Choroid plexus epithelial cell (primary cell): ENCODE measurements at places on chromosomes 12 and 14.

- no peak for DNase-seq
Measured at GRCh38 chr12:61985830-61986229, 274.4 kb upstream of the USP15 start.

DNA sequence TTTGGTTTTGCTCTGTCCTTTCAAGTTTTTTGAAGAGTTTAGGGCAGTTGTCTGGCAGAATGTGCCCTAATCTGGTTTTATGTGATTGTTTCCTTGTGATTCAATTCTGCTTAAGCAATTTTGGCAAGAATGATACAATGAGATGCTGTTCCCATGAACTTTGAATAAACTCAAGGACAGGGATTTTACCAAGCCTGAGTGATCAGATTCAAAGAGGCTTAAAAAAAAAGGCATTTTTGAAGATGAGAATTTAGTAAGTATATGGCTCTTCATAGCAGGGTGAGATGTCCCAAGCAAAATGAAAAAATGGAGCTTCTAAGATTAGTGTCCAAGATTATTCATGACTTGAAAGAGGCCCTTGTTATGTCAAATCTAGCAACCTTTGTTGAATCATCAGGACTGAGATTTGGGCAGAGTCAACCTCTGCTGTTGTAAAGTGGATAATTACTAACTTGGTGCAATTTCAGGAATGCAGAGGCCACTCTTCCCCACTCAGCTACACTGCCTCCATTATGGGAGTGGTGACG, 180.6 kb upstream of the NUDT4 start:
- DNase-seq, result peak; percentile 63

GRCh38 chr12:129911428-129912049, 7.7 kb upstream of the TMEM132D start:
- DNase-seq, result peak; percentile 75

- peak; percentile 70 for DNase-seq
Measured at GRCh38 chr14:74488786-74489397, 4.2 kb downstream of the NPC2 start.

GRCh38 chr12:129532082-129532481, 371.7 kb downstream of the TMEM132D start:
- no peak for DNase-seq

- no peak for DNase-seq
Measured at GRCh38 chr12:125567581-125567980, 502.3 kb downstream of the AACS start.

DNA sequence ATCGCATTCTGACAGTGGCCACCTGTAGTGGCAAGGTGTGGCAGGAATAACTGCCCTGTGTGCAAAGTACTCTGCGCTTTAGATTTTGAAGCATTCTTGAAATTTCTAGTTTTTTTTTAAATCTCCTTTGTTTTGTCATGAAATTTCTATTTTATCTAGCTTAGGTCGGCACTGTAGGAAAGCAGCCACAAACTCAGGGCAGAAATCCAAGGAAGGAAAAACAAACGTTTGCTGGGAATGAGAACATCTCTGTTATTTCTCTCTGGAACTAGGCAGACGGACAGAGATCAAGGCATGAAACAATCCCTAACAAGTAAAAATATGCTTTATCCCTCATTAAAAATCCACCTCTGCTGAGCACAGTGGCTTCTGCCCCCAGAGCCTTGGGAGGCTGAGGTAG, 1.3 kb upstream of the NR2C1 start:
- peak; percentile 59 for DNase-seq

GRCh38 chr14:94344389-94344788, 21.3 kb upstream of the SERPINA6 start:
- DNase-seq, result no peak

- no peak for DNase-seq
Measured at GRCh38 chr14:87623616-87624015, 369.4 kb downstream of the GALC start.

DNA sequence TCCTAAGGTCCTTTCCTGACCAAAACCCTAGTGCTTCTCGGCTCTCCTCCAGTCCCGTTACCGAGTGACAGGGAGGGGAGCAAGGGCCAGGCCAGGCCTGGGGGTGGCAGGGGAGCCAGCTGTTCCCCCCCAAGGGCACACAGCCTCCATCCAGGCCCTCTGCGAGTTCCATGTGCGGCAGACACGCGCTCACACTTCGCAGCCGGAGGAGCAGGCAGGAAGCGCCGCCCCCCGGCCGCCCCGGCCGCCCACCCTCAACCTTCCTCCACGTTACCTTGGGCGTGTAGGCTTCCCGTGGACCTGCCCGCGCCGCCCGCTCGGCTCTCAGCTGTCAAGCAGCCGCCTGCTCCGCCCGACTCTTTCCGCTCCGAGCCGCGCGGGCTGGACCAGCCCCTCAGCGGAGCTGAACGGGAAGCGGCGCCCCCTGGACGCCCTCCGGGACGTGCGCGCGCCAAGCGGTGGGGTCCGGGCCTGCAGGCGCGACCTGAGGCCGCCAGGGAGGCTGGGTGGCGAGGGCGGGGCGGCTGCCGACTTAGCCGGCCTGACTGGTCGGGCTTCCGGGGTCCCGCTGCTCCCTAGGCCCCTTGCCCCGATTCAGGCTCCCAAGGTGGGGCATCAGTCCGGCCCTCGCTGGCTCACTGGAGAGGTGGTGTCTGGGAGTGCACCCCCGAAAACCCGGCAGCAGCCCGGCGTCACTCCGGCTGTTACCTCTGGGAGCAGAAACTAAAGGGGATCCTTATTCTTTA, at the start of gene CRACR2A:
Gene CRACR2A (minus strand): TSS at position 369 of the 746 bp plus-strand sequence. CDS start 56,110 bp downstream, outside the sequence.
- peak; percentile 79 for DNase-seq

DNA sequence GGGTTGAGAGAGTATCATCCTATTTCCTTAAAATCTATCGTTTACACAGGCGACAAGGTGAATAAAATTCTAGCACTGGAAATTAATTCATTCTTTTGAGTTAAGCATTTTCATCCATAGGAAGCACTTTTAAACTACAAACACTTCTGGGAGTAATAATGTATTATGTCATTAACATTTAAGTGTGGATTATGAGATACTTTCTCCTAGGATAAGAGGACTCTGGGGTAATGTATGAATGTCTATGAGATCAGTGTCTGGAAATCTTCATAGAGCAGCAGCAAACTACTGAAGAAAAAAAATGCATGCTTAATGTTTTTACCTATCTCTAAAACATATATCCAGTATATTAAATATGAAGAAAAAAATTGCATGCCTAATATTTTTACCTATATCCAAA, 86.9 kb downstream of the EPS8 start:
- DNase-seq, result no peak

DNA sequence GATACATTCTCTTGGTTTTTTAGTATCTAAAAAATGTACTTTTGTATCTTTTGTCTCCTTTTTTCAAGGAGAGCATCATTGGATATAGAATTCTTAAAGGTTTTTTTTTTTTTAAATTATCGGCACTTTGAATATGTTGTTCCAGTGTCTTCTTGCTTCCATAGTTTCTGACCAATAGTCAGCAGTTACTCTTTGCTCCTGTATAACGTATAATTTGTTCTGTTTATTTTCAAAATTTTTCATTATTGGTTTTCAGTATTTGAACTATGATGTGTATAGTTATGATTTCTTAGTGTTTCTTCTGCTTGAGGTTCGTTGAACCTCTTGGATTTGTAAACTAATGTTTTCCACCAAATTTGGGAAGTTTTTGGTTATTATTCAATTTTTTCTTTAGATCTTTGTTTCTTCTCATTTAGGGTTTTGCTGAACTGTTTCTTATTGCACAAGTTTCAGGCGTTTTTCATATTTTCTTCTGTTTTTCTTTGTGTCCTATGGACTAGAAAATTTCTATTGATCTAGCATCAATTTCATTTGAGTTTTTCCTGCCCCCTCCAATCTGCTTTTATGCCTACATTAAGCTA, 93.9 kb downstream of the PLBD1 start:
- peak; percentile 30 for DNase-seq

GRCh38 chr12:4206470-4206869, 67.1 kb upstream of the CCND2 start:
- no peak for DNase-seq

DNA sequence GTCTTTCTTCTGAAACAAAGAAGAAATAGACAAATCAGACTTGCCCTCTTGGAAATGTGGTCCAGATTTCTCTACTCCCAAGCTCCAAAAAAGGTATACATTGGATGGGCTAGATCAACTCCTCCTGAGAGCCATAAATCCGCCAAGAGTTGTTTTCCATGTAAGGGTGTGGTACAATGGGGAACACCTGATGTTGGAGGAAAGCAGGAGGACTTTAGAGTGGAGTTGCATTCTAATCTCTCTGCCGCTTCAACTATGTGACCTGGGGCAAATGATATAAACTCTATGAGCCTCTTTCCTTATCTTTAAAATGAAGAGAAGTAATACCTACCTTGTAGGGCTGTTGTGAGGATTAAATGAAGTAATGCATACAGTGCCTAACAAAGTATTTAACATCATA, 101.6 kb downstream of the RMST start:
- DNase-seq, result no peak

DNA sequence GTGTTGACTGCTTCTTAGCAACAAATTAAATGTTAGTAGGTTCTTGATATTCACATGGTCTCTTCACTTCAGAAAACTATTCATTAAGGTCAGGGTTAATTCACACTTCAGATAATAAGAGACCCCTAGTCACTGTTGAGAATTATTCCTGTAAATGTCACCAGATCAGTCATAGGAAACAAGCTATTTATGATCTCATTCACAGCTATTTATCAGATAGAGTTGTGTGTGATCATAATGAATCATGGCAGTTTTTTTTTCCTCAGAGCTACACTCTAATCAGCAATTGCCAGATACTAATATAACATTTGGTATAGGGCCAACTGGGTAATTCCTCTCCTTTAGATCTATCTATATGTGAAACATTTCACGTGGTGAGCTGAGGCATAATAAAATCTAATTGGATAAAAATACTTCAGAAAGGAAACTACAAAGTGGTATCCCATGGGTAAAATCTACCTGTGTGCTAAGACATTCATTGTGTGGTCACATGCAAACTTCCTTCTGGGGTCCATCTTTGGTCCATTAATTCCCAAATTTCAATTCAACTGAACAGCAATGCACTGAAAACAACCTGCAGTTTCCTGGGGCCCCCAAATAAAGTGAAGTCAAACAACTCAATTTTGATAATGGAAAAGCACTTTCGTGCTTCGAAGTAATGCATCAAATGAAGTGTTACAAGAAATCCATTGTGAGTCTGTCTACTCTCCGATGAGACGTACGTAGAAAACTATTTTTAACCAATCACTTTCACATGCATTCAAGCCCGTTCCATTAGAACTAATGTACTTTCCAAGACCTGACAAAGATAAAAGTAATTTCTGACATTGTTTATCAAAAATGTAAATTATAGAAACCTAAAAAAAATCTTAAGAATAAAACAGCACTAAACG, 197.0 kb downstream of the ACSS3 start:
- peak; percentile 19 for DNase-seq

- peak; percentile 43 for DNase-seq
Measured at GRCh38 chr12:1859643-1860042, 39.3 kb downstream of the LRTM2 start.

DNA sequence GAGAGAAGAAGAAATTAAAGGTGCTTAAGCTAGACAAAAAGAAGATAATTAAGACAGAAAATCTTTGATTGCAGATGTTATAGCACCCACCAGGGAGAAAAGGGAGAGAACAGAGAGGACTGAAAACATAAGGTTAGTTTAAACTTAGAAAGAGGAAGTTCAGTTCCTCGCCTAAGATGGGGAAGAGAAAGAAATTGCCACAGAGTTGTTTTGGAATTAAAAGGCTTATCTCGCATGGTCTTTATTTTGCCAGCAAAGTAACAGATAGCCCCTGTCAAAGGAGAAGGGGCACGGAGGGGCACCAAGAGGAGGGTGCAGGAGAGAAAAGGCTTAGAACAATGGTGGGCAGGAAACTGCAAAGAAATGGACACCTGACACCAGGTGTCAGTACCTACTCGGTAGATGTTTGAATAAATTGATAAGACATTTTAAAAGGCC, 17.8 kb upstream of the OXA1L start:
- no peak for DNase-seq

DNA sequence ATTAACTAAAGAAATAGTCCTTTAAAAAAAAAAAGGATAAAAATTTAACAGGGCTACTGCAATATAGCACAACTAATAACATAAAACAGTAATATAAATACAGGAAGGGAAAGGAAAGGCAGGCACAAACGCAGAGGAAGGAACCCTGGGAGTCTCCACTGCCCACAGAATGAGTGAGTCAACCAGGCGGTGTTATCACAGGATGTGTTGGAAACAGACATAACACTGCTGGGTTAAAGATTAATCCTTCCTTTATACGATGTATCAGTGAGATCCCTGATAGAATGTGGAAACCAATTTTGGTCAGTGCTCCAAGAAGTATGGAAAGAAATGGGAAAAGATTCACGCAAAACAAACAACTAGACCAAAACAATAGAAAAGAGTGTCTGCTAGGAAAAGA, 47.9 kb downstream of the FGD6 start:
- DNase-seq, result peak; percentile 87

DNA sequence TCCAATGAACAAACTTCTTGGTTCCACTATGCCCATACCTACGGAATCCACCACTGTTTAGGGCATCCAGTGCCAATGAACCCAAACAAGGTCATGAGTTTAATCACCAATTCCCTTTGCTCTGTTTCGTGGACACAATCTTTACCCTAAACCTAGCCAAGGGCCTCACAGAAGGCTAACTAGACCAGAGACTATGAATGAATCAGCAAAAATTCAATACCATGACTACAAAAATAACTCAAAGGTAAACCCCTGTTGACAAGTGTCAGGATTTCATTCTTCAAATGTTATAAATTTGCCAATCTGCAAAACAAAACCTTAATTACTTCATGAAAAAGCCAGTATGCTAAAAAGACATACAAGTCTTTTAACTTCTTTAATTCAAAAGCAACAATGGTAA, 96.7 kb downstream of the CEP128 start:
- DNase-seq, result no peak
